ENCODE measurements at places on chromosomes 6 and 20.

DNA sequence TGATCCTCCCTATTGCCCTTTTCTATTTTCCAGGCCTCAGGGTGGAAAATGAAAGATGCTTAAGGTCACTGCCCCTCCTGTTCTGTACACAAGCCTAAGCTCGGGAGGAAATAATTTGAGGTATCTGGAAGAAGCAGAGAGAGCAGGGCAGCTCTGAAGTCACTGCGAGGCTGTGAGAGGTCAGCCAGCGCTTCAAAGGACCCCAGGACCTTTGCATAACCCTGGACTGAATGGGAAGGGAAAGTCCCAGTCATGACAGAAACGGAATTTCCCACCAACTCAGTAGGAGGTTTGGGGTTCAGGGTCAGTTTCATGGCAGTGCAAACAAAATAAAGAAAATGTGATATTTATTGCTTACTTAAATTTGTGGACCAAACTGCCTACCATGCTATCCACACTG, 58.1 kb downstream of the LRFN2 start:
- no peak for ATAC-seq

DNA sequence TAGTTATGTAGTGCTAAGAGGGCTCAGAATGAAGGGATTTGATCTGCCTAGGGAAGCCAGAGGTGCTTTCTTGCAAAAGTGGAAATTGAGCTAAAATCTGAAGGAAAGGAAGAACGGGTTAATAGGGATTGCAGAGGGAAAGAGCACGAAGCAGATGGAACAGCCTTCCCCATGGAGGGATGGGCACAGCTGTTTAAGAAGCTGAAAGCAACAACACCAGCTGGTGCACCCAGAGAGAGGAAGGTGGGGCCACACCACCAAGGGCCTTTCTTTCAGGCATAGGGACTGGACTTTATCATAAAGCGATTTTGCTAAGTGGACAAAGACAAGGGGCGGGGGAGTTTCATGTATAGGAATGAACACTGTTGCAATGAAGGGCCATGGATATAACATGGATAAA, 65.8 kb upstream of the SNRPB2 start:
- no peak for ATAC-seq

- ATAC-seq = no peak
Observed at GRCh38 chr20:31515072-31515774, 981 bp downstream of the HM13 start.

DNA sequence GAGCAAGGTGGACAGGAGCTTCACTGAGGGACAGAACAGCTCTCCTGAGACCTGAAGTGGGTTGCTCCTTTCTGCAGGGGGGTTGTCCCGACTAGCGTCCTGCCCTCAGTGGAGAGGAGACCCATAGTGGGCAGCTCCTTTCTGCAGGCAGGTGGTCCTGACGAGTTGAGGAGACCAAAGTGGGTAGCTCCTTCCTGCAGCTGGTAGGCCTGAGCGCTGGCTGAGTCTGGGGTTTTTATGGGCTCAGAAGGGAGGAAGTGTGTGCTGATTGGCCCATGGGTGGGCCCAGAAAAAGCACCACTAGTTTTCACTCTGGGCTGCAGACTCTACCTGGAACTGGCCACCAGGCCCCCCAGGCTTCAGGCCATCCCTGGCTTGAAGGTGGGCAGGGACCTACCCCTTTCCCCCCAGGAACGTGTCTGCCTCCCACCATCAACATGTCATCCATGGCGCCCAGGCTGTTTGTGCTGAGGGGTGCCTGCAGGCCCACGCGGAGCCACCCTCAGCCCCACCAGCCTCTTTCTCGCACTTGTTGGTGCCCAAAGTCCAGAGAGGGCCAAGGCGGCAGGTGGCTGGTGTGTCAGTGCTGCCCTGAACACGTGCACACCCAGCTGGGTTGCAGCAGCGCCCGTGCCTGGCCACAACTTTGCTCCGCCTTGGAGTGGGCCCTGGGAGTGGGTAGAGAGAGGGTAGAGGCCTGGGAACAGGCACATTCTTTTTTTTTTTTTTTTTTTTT, 1.6 kb upstream of the DEK start:
- no peak for ATAC-seq

DNA sequence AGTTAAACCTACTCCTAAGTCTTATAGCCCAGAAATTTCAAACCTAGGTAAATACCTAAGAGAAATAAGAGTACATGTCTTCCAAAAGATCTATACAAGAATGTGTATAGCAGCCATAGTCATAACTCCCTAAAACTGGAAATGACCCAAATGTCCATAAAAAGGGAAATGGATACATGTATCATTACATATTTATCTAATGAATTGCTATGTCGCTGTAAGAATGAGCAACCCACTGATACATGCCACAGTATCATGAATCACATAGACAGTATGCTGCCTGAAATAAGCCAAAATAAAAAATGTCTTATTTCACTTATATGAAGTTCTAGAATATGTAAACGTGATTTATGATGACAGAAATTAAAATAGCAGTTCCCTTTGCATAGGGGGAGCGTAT, 679.5 kb downstream of the MAFB start:
- ATAC-seq = no peak

DNA sequence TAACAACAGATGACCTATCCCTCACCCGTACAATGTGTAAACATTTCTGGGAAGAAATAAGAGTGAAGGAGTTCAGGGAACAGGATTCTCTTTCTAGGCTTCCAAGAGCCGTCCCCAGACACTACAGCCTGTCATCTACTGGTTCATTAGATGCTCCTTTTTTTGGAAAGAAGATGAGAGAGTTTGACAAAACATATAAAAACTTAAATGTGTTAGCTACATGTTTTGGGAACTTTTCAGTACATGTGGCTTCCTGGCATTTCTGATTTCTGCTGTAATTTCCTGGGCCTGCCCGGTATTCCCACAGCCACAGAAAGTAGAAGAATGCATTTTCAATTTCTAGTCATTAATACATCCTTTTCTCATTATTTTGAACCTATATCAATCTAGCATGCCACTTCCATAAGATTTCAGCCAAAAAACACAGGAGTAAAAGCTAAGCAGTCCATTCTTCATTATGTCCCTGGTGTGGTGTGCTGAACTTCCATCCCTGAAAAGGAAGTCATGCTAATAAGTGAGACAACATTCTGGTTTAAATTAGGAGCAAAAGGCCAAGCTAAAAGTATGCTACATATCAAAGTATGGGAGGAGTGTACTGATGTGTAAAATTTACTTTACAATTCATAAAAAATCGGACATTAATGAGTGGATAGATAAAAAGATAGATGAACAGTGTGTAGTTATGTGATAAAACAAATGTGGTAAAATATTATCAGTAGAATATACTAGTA, 198.2 kb downstream of the WDR27 start:
- ATAC-seq = no peak

DNA sequence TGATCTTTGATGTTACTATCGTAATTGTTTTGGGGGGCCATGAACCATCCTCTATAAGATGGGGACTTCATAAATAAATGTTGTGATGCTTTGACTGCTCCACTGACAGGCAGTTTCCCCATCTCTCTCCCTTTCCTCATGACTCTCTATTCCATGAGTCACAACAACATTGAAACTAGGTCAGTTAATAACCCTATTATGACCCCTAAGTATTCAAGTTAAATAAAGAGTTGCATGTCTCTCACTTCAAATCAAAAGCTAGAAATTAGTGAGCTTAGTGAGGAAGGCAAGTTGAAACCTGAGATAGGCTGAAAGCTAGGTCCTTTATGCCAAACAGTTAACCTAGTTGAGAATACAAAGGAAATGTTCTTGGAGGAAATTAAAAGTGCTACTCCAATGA, 491.0 kb downstream of the HAO1 start:
- no peak for ATAC-seq

DNA sequence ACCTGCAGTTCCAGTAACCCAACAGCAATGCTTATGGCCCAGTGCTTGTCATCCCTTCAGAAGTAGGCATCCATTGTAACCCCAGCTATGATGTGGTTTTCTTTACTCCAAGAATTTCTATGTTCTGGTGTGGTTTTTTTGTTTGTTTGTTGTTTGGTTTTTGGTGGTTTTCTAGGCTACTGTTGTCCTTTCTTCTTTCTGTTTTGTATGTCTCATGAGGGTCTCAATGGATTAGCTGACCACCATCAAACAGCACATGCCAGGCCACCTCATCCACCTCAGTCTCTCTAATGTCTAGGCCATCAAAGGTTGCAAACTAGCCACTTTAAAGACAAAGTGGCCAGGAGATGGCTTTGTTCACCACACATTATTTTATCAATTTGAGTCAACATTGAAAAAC, 59.4 kb upstream of the TMEM30A start:
- ATAC-seq = no peak

- ATAC-seq = no peak
Observed at GRCh38 chr6:92507552-92507951, 911.8 kb downstream of the EPHA7 start.

- ATAC-seq = no peak
Observed at GRCh38 chr20:48685300-48685699, 142.5 kb downstream of the PREX1 start.

GRCh38 chr6:138818496-138819194, 22.8 kb downstream of the ECT2L start:
- ATAC-seq = no peak

DNA sequence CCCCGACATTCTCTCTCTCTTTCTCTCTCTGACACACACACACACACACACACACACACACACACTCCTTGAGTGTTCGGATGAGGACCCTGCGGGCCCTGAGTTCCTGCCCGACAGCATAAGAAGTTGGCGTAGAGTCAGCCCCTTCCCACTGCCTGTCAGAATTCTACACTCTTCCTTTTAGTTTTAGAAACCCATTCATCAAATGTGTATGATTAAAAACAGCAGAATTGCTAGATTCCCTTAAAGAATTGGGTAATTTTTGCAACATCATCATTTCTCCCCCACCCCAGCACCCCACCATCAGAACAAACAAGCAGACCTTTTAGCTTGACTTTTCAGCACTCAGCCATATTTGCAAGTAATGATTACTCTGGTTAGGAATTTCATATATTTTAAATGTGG, 322.8 kb downstream of the FARS2 start:
- no peak for ATAC-seq

- peak; percentile 32 for ATAC-seq
Observed at GRCh38 chr6:43628393-43629103, 516 bp downstream of the GTPBP2 start.

GRCh38 chr6:165661664-165662025, 1.4 kb downstream of the PDE10A start:
- no peak for ATAC-seq

- ATAC-seq = no peak
Observed at GRCh38 chr6:107555449-107555848, 65.5 kb downstream of the SOBP start.

DNA sequence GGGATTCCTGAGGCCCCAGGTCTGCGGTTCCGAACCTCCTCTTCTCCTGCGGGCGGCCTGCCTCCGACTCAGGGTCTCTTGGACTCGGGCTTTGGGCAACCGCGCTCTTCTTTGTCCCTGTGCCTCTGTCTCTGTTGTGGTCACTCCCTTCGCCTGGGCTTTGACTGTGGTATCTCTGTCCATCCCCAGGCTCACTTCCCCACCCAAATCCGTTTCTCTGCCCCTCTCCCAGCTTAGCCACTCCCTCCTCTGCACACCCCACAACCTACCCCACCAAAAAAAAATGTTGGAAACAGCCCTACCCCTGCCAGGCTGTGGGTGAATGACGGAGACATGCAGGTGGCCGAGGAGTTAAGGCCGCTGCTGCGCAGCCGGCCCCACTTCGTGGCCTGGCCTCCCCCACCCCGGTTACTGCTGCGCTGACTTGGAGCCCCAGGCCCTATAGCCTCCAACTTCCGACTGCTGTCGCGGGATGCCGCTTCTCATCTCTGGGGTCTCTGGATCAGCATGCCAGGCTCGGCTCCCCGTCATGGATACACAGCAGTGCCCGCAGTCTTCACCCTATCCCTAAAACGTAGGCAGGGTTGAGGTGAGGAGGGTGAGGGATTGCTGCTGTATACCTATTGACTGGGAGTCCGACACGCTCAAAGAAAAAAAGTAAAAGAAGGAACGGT, 2.7 kb upstream of the MAFB start:
- no peak for ATAC-seq

DNA sequence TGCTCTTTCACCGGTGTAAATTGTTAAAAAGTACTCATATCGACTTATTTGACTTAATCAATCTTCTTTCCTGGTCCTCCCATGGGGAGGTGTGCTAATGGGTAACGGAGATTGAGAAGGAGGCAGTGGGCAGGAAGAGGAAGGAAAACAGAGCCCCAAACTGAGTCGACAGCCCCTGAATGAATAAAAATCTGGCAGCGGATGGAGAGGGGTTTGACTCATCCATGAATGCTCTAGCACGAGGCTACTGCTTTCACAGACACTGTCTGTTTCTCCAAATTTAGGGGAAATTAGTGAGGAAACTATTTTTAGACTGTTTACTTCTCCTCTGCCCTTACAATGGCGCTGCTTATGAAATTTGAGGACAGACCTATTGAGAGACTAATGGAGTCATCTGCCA, 142.2 kb upstream of the ATXN1 start:
- no peak for ATAC-seq

GRCh38 chr6:42366999-42367352, 84.8 kb downstream of the TRERF1 start:
- no peak for ATAC-seq

DNA sequence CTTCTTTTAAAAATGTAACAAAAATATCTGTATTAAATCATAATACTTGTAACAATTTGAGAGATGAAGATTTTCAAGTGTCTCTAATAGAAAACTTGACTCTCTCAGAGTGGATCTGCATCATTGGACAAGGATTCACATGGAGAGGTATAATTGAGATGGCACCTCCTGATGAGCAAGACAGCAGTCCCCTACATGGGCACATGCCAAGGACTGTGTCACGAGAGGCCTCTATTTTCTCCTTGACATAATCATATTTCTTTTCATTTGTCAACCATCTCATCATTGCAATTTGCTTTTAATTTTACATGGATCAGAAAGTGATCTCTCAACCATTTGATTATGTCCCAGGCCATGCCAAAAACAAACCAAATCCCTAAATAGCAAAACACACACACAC, 206.8 kb upstream of the THEMIS start:
- ATAC-seq = no peak

DNA sequence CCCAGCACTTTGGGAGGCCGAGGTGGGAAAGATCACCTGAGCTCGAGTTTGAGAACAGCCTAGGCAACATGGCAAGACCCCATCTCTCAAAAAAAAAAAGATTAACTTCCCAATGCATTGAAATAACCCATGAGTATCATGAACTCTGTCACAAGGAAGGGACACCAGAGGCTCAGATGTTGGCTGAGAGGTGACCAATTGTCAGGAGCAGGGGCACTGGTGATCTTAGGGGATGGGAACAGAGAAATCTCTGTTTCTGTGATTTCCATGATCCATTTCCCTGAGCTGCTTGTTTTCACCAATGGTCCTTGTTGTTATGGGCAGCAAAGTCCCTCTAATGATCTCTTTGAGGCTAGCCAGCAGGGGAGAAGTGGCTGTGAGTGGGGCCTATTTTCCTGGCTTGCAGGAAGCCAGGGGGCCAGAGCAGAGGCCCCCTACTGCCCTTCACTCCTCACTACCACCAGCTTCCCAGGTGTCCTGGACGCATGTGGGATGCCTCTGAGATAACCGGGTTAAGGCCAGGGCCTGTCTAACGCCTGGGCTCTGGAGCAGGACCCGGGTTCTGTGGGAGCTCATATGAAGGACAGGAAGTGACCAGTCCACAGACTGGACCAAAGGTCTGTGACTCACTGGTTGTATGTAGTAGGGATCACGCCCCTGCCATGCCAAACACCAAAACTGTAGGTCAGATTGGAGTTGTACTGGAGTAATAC, 54.4 kb downstream of the PCNA start:
- no peak for ATAC-seq

Data from activated CD4-positive, CD25-positive, alpha-beta regulatory T cell treated with anti-CD3 and anti-CD28 coated beads, Interleukin-2, amount 50 U/mL, for 24 hours (primary cell).